ENCODE measurements at places on chromosomes 6 and 20.

DNA sequence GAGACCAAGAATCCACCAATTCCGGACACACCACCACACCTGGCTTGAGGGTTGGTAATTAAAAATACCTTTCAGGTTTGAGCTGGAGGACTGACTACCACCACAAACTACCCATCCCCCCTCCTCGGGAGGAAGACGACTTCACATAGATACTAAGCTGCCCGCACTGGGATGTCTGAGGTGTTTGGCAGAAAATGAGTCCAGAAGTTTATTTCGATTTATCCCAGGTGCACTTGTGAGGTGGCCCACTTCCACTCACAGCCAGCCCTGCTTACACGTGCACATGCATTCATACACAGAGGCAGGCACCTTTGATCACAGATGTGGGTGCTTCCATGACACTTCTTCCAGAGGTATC is 187.1 kb downstream of the ID4 start:
- no peak for DNase-seq
- H3K4me1 ChIP-seq = no peaks in the 10 kb centered on the region
- H3K27me3 ChIP-seq = no peaks in the 10 kb centered on the region

GRCh38 chr6:35360349-35361138 is 18.2 kb downstream of the PPARD start:
- H3K27ac ChIP-seq = no peak overlapping the region
- peak; percentile 63 for DNase-seq

DNA sequence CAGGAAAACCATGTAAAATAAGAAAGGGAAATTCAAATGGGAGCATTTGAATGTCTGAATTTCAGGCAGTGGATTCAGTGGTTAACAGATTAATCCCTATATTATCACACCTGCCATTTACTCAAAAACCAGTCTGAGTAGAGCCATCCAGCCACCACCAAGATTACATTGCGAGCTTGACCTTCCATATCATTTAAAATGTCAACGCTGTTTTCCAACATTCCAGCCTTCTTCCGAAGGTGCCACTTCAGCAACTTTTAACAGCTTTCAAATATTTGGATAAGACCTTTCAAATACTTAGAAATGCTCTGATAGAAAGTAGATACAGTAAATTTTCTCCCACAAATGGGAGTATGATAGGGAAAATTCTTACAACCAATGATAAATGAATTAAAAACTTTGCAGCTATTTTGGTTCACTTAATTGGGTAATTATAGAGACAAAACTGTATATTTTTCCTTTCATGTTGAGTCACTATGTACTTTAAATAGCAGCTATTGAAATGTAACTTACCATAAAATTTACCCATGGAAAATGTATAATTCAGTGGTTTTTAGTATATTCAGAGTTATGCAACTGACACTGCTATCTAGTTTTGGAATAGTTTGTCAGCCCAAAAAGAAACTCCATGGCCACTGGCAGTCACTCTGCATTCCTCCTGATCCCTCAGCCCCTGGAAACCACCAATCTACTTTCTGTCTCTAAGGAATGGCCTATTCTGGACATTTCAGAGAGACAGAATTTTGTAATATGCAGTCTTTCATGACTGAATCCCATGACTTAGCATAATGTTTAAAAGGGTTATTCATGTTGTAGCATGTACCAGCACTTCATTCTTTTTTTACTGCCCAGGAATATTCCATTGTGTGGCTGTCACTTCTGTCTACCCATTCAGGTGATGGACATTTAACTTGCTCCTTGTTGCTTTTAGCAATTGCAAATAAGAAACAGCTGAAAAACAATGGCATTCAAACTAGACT is 21.5 kb downstream of the EZR start:
- no peaks in the 10 kb centered on the region for H3K27me3 ChIP-seq
- H3K36me3 ChIP-seq = peaks cover 37% of the 10 kb centered on the region
- H3K4me3 ChIP-seq = no peak overlapping the region
- H3K27ac ChIP-seq = peak overlapping the region; percentile 42

- H3K27ac ChIP-seq = peak overlapping the region; percentile 96
- H3K4me3 ChIP-seq = peak overlapping the region; percentile 91
- peaks cover 19% of the 10 kb centered on the region for H3K4me1 ChIP-seq
- peak; percentile 30 for DNase-seq
- peaks cover 41% of the 10 kb centered on the region for H3K36me3 ChIP-seq
Measured at GRCh38 chr20:3889489-3890397, 556 bp downstream of the PANK2 start.
